Left cardiac atrium (tissue), 4 donors: ENCODE measurements at places on chromosomes 11 and 22.

GRCh38 chr11:64379817-64380709 is 21.1 kb downstream of the RPS6KA4 start:
- no peak for DNase-seq

DNA sequence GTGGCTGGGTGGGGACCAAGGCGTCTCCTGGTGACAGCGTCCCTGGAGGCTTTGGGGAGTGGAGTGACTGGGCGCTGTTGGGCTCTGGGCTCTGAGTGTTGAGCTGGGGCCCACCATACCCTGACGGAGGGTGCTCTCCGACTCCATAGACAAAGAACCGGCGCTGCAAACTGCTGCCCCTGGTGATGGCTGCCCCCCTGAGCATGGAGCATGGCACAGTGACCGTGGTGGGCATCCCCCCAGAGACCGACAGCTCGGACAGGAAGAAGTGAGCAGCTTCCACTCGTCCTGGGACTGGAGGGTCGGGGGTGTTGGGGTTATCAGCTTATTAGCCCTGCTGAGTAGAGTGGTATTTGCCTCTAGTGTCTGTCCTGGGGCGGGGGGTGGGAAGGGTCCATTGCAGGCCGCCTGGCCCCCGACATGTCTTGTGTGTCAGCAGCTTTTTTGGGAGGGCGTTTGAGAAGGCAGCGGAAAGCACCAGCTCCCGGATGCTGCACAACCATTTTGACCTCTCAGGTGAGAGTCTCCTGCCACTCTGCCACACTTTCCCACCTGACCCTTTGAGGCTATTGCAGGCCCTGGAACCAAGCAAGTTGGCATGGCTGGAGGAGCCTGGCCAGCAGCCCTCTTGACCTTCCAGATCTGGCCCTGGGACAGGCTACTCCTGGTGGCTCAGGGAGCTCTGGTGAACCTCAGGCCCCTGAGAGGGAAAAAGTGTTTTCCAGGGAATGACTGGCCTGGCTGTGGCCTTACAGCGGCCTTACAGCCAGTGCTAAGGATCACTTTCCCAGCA is 7.6 kb downstream of the CLDN5 start:
- no peak for DNase-seq

DNA sequence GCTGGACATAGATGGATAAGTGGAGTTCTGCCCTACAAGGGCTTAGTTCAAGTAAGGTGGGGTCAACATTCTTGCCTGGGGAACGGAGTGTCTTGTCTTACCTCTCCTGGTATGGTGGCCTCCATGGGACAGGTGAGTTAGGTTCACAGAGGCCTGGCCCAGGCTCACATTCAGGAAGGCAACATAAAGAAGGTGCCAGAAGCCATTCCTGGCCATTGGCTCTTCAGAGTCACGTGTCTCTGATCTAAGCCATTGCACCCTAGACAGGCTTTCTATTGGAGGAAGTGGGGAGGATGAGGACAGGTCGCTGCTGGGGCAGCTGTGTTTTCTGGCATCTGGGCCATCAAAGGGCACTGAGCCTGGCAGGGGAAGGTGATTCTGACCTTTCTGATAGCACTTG is 14.8 kb downstream of the LMO2 start:
- DNase-seq: no peak

DNA sequence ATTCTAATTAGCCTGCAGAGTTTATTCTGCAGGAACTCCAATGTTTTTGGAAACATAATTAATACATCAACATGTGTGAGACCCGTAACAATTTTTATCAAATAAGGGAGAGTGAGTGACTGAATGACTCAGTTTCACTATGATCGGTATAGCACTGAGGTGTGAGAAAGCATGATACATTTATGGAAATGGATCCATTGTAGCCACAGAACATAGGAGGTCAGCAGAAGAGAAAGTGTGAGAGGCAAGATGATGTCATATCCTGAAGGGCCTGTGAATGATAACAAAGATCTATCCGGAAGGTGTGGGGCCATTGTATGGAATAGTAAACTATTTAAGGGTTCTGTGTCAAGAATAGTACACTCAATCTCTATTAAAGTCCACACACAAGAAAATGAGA is 1406.1 kb upstream of the TENM4 start:
- DNase-seq: no peak

DNA sequence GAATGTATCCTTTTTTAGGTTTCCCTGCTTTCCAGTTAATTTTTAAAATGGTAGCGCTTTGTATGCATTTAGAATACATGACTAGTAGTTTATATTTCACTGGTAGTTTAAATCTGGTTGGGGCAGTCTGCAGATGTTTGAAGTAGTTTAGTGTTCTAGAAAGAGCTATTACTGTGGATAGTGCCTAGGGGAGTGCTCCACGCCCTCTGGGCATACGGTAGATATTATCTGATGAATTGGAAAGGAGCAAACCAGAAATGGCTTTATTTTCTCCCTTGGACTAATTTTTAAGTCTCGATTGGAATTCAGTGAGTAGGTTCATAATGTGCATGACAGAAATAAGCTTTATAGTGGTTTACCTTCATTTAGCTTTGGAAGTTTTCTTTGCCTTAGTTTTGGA is 86.4 kb upstream of the BIRC3 start:
- DNase-seq: no peak

- no peak for DNase-seq
These were observed 648 bp downstream of the DLG2 start for GRCh38 chr11:85626496-85626895.

- no peak for DNase-seq
These were observed 18.5 kb downstream of the MYH9 start for GRCh38 chr22:36369004-36369921.

GRCh38 chr11:75814363-75814676 is 690 bp upstream of the UVRAG start:
- DNase-seq: no peak

GRCh38 chr22:38069372-38070249 is 12.4 kb downstream of the PICK1 start:
- DNase-seq: peak; percentile 71

GRCh38 chr11:106958517-106959248 is 59.6 kb downstream of the GUCY1A2 start:
- no peak for DNase-seq

DNA sequence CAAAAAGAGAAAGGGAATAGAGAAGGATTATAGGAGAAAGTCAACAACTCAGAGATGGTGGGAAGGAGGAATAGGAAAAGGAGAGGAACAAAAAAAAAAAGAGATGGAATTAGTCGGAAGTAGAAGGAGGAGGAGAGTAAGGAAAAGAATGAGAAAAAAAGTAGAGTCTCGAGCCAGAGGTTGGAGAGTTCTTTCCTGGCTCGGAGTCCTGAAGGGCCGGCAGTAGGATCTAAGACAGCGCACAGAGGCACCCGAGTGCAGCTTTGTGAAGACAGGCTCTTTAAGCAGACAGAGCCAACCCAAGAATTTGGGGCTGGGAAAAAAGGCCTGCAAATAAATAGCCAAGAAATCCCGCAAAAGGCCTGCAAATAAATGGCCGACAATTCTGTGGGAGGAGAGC is 170.4 kb upstream of the CCDC90B start:
- no peak for DNase-seq

DNA sequence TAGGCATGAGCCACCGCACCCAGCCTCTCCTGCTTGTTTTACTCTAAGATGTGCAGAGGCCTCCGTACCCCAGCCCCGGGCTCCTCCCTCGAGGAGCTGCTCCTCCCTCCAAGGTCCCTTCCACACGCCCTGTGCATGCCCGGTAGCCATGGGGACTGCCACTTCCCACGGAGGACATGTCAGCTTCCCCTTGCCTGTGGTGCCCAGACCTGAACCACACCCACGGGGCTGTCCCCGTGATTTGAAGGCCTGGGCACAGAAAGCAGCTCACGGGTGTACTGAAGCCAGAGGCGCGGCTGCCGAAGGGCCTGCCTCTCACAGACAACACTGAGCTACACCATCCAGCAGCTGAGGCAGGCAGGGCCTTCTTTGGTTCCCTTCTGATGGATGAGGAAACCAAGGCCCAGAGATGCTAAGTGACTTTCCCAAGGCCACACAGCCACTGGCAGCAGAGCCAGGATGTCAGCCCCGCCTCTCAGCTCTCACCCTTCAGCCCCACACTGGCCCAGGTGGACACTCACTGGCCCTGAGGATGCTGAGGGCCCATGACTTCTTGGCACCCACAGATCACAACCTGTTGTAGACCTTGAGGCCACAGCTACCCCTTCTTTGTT is 7.3 kb downstream of the INS start:
- DNase-seq: no peak

DNA sequence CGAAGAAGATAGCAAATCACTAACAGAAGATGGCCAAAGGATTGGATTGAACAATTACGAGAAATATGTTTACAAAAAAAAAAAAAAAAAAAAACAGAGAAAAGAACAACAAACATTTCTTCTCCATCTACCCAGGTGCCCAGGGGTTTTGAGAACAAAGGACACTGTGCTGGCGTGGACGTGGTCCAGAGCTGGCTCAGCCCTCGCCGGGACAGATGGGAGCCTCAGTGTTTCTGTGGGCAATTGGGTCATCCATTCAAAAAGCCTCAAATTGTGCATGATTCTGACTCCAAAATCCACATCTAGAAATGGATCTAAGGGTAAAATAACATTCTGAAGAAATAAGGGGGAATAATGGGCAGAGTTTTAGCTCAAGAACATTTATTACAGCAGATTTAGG is 63.1 kb downstream of the DHCR7 start:
- DNase-seq: no peak

DNA sequence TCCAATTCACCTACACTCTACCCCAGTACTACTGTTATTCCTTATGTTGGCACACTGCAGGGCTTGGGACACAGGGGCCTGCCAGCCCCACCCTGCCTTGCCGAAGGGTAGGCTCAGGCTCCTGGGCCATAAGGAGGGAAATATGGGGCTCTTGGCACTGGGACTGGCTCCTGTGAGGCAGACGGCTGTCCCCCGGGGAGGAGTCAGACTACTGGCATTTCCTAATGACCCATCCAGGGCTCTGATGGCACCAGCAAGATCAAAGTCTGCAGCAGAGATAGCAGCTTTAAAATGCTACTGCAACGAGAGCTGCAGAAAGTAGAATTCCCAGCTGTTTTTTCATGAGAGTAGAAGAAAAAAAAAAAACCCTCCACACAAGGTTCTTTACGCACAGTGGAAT is 42.2 kb upstream of the CYP2D6 start:
- DNase-seq: no peak

DNA sequence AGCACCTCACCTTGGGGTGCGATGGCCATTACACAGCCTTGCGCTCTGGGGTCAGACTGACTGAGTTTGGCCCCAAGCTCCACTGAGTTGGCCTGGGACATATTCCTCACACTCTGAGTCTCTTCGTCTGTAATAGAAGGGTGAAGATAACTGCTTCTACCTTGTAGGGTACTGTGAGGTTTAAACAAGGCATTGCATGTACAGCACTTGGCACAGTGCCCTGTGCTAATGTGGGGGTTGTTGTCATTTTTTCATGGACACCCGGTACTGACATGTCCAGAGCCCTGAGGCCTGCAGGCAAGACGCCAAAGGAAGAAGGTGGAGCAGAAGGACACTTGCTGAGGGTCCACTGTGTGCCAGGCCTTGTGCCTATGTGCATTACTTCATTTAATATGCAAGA is 50.7 kb downstream of the OTOG start:
- DNase-seq: no peak

DNA sequence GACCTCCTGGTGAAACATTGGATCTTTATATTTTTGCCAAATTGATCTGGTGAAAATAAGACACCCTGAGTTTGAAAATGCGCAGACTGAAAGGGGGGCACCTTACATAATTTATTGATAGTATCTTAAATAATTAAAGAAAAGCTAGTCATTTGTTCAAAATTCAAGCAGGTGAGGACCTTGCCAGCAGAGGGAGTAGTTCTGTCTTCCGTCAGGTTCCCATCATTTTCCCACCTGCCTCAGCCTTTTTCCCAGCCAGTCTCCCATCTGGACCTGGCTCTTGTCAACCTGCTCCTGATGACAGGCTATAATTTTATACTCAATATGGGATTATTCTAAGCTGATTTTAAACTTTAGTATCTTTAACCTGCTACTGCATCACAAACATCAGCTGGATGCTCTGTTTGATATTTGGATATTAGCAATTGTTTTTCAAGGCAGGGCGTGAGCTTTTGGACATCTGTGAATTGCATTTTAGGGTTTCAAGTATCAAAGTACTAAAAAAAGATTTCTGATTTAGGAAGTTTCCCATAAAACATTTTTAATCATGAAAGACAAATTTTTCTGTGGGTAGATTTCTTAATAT is 132.0 kb downstream of the ELP4 start:
- no peak for DNase-seq

- DNase-seq: no peak
These were observed 777.0 kb downstream of the NTM start for GRCh38 chr11:132147464-132147863.

- no peak for DNase-seq
These were observed 11.4 kb downstream of the MOGAT2 start for GRCh38 chr11:75728992-75729391.

DNA sequence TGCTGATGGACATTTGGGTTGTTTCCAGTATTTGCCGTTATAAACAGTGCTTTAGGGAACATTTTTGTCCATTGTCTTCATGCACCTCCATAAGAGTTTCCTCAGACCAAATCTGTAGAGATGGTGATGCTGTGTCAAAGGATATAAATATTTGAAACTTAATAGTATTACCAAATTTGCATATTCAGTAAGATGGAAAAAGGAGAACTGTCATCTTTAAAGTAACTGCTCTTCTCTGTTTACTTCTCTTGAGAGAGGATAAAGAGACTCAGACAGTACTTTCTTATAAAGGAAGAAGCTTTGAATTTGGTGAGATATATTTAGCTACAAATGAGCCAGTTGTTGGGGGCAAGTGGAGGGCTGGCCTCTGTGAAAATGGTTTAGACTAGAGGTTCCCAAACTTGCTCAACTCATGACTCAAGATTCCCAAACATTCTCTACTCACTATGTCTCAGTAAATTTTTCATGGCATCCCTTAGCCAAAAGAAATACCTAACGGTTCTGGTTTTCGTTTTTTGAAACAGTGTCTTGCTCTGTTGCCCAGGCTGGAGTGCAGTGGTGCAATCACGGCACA is 26.2 kb downstream of the SHISA8 start:
- DNase-seq: no peak

DNA sequence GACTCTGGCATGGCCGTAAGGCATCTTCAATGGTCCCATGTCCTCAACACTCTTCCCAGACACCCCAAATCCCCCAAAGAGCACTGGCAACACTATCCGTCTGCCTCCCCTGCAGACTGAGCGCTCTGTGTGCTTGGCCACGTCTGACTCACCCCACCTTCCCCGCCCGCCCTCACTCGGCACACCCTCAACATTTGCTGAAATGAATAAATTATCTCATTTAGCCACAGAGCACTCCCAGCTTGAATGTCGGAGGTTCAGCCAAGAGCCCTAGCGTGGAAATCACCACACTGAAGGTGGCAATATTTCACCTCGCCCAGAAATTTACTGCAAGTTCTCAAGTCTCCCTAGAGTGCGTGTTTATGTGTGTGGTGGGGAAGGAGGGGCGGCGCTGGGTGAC is 46.6 kb upstream of the TCF20 start:
- peak; percentile 54 for DNase-seq

- DNase-seq: no peak
These were observed 12.3 kb downstream of the LARGE2 start for GRCh38 chr11:45934580-45935318.
